Jurkat, Clone E6-1 (cell line): ENCODE measurements at places on chromosomes 6 and 20.
A peak's percentile ranks its signal among the peaks of the same experiment; 100 is the strongest.

DNA sequence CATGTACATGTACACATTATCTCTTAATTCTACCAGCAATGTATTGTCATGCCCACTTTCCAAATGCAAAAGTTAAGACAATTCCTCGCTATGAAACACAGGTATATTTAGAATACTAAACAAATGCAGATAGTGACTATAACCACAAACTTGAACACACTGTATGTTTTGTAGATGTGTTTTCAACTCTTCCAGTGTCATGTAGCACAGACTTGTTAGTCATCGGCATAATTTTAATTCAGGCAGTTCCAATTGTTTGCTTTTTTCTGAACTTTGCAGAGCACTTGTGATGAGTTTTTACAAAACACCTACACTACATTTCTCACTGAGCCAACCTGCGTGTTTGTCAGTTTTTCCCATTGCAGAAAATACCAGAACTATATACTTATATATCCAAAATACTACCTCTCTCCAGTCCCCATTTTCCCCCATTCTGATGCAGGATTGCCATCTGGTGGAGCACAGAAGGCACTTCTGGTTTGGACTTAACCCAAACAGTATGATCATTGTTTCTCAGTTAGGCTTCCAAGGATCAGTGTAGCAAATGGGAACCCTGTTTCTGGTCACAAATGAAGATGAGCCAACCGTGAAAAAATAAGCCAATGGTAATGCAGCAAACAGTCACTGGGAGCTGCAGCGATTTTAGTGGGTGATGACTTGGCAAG is 143.4 kb downstream of the ADGRB3 start:
- peak; percentile 10 for DNase-seq

- DNase-seq, result no peak
Observed at GRCh38 chr6:113595911-113596376, 261.2 kb upstream of the MARCKS start.

DNA sequence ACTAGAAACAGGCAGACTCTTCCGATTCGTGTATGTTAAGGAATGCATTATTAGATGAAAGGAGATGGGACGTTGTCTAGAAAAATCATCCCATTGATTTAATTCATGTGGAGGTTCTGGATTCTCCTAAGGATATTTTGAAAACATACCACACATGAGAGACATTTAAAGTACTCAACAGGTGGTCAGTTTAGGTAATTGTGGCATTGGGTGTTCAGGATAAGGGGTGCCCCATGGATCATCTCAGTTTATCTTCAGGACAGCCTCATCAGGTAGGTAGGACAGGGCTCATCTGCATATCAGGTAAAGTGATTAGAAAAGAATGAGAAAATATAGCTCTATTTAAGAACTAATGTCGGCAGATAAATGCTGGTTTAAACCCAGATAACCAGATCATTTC is 15.9 kb upstream of the PDE10A start:
- DNase-seq, result no peak

DNA sequence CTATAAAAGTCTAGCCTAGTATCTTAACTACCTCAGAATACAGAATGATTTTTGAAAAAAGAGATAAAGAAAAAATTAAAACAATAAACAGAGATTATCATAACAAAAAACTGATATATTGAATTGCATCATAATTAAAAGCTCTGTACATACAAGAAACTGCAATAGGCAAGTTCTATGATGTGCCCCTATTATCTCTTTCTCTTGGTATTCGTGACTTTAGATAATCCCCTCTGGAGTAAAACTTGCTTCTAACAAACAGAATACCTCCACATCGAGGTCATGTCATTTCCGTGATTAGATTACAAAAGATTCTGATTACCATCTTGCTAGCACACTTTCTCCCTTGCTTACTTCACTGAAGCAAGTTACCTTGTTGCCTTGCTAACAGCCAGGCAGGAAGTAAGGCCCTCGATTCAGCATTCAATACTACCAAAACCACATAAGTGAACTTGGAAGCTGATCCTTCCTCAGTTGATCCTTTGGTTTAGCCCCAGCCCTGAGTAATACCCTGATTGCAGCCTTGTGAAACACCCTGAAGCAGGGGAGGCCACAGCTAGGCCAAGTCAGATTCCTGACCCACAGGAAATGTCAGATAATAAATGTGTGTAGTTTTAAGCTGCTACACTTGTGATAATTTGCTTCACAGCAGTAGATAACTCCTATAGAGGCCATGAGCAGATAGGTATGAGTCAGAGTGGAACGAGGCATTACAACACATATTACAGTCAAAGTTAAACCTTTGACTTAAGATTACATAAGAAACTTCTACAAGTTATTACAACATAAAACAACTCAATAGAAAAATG is 53.7 kb upstream of the TMX4 start:
- peak; percentile 61 for DNase-seq

DNA sequence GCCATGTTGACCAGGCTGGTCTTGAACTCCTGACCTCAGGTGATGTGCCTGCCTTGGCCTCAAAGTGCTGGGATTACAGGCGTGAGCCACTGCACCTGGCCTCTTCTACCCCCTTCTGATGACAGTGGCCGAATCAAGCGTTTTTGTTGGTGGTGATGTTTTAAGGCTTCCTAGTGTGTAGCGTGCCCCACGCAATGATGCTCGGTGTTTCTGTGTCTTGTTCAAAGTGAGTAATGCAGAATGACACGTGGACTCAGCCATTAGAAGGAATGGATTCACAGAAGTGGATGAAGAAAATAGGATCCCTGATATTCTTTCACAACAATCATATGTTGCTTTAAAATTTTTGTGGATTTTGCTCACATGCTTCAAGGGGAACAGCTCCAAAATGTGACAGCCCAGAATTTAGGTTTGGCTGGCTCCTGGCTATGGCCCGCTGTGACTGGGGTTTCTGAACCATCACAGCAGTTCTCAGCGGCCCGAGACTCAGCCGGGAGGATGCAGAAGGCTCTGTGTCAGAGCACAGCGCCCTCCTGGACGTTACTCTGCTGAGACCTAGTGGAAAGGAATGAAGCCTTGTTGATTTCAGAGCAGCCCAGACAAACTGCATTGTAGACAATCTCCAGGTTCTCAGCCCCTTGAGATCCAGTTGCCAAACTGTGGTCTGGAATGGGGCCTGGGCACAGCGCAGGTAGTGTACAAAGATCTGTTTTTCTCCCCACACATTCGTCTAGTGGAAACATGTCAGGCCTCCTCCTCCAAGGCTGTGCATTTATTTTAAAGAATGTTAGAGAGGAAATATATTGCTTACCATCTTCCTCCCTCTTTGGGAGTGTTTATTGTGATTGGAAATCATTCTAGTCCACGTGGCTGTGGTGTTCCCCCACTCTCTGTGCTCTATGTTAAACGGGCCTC is 57.6 kb upstream of the TIAM2 start:
- DNase-seq, result no peak

DNA sequence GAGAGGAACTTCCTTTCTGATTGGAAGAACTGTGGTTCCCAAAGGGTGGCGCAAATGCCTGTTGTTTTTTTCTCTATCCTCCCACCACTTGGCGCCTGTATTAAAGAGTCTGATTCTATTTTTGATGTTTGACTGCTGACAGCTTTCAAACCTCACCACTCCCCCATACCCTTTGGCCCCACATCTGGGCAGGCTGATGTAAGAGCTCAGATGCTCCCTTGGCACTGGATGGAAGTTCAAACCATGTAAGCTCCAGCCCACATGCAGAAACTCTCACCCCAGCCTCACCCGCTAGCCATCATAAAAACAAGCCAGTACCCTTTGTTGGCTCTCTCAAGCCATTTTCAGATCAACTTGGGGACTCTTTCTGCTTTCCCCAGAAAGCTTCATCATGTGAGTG is 20.0 kb upstream of the TMEM14A start:
- no peak for DNase-seq

DNA sequence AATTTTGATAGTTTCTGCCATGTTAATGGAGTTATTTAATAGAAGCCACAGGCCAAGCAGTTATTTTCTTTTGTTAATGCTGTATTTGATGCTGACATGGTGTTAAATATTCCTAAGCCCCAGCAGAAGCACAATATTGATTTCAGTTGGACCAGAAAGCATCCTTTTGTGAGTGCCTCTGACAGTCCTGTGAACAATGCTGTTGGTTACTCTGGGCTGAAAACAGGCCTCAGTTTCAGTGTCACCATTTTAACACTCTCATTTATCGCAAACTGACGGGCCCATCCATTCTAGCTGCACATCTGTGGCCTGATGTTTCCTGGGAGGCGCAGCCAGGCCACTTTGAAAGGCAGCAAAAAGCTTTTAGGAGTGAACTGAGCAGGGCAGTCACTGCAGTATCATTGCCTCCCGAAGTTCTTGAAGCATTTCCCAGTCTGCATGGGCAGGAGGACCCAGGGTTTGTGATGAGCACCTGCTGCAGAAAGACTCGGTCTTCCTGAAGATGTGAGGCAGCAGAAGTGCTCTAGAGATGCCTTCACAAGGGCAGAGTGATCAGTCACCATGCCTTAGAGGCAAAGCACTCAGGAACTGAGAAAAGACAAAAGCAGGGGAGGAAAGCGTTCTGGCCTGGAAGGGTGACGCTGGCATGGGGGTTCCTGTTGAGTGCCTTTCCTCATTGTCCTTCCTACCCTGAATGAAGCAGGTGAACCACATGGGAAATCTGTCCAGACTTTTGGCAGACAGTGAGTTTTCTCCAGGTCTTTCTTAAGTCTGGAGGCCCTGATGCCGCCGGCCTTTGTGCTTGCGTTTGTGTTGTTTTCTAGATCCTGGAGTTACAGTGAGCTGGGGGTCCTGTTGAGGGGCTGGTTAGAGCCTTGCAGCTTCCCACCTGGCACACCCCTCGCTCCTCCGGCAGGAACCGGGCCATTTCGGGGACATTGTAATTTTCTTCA is 74.0 kb downstream of the ZDHHC14 start:
- DNase-seq, result no peak

GRCh38 chr6:23081701-23082100 is 512.3 kb downstream of the HDGFL1 start:
- no peak for DNase-seq

DNA sequence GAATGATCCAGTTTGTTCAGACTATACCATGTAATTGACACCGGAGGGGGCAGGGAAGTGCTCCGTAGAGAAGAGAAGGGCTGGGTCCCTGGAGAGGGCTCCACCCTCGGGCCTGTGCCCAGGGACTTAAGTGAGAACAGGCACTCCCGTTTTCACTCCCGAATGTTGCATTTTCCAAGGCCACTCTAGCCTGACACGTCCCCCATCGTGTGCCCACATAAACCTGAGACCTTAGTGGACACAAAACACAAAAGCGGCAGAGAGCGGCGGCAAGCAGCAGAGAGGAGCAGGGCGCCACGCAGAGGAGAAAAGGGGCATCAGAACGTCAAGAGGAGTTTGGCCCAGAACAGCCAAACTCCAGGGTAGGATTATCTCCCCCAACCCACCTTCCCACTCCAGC is 1405.1 kb downstream of the GRIK2 start:
- DNase-seq, result no peak

GRCh38 chr20:46758929-46759669 is 49.6 kb downstream of the SLC2A10 start:
- DNase-seq, result no peak

GRCh38 chr6:5078121-5078669 is 6.9 kb upstream of the PPP1R3G start:
- DNase-seq, result peak; percentile 10

- no peak for DNase-seq
Observed at GRCh38 chr6:159149641-159150040, 19.6 kb upstream of the FNDC1 start.

DNA sequence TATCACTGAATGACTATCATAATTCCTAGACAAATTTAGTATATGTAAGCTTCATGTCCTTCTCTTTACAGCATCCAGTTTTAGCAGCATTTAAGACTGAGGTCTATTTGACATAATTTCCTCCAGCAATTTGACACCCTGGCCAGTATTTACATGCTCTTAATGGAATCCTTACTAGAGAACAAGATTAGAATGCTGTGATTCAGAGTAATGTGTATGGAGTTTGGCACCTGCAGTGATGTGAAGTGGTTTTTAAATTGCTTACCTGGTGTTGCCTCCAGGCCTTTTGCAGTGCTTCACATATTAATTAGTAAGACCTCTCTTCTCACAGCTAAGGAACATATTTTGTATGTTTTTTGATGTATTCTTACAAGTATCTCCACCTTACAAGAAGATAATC is 9.8 kb downstream of the NKX2-4 start:
- no peak for DNase-seq

DNA sequence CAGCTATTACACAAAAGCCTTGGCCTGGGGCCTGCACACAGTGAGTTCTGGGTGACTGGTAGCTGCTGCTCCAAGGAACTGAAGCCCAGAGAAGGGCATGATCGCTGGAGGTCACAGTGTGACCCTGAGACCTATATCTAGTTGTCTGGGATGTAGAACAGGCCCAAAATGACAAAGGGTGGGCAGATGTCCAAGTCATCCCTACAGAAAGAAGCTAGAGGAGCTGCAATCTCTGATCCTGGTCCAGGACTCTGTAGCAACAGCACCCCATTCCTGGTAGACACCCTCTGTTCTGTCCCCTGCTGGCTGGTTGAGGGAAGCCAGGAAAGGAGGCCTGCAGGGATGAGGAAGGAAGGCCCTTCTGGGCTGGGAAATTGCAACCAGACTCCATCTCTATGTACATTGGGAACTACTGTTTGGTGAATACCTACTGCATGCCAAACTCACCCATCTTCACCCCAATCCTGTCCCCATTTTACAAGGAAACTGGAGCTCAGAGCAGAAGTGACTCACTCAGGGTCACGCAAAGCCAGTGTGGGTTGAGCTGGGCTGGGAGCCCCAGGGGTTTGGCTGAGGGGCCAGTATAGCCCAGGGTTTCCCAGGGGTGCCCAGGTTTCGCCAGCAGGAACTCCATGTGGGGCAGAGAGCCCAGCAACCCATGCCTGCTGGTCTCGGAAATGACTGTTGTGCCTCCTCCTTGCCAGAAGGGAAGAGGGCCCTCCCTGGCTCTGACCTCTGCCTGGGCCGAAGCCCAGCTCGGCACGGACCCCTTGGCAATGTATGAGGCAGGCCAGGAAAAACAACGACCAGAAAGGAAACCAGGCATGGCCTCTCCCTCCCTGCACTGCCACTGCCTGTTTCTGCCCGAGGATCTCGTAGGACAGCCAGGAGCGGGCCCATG is 44.9 kb upstream of the TLDC2 start:
- DNase-seq, result no peak

DNA sequence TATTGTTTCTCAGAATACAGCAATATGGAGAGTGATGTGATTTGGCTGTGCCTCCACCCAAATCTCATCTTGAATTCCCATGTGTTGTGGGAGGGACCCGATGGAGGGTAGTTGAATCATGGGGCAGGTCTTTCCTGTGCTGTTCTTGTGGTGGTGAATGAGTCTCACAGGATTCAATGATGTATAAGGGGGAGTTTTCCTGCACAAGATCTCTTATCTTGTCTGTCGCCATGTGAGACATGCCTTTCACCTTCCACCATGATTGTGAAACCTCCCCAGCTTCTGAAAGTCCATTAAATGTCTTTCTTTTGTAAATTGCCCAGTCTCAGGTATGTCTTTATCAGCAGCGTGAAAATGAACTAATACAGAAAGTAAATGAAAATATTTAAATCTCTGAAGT is 234.8 kb upstream of the TENT5A start:
- no peak for DNase-seq

GRCh38 chr6:169999367-169999766 is 247.9 kb downstream of the ERMARD start:
- no peak for DNase-seq
